ENCODE measurements at places on chromosomes 1 and 21.

DNA sequence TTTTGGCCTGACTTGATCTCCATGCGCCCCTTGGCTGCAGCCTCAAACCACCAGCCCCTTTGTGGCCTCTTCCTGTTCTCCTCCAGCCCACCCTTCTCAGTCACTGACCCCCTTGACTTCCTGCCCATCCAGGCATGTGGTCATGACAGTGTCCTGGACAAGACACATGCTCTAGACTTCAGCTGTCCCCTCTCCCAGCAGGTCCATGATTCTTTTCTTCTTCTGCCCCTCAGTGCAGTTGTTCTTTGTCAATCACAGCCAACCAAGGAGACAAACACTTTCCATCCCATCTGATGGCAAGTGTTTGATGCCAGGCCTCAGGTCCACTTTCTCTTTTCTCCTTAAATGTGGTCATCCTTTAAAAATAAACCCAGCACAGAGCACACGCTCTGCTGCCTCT, 49.7 kb downstream of the SYT6 start:
- no peak for DNase-seq

DNA sequence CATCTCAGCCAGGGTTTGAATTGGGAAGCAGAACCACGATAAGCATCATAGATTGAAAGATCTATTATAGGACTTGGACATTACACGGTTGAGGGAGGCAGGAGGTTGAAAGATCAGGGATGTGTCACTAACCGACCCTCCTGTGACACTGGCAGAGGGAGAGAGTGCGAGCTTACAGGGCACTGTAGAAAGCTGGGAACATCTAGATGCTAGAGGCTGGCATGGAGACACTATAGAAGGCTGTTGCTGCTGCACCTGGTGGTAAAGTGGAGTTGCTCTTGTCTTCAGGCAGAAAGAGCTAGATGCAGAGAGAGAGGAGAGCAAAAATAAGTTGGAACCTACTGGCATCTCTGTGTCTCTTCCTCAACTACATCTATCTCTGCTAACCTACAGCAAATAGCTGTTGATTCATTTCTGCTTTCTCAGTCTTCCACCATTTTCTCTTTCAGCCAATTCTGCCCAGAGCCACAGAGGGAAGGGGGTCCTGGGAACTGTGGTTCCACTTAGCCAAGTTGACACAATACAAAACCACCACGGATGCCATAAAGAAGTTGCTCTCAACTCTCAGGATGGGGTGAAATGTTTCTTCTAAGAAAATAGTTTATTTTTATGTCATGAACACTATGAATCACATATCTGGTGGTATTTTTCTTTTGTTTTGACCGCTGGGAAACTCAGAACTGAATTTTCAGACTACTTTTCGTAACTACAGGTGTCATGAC, 155.9 kb downstream of the ZNF281 start:
- no peak for DNase-seq

DNA sequence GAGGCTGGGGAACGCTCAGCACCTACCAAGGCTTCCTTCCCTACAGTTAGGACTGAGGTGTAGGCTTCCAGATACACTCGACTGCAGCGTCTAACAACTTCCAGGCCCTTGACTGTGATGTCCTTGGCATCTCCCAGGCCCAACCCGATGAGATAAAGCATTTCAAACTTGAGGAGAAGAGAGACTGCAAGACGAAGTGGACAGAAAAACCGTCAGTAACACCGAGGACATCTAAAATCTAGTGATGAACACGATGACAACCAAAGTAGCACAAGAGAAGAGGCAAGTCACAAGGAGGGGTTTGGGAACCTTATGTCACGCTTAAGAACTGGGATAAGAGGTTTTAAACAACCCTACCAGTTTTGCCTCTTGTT, 314 bp downstream of the DPH5 start:
- DNase-seq: no peak

DNA sequence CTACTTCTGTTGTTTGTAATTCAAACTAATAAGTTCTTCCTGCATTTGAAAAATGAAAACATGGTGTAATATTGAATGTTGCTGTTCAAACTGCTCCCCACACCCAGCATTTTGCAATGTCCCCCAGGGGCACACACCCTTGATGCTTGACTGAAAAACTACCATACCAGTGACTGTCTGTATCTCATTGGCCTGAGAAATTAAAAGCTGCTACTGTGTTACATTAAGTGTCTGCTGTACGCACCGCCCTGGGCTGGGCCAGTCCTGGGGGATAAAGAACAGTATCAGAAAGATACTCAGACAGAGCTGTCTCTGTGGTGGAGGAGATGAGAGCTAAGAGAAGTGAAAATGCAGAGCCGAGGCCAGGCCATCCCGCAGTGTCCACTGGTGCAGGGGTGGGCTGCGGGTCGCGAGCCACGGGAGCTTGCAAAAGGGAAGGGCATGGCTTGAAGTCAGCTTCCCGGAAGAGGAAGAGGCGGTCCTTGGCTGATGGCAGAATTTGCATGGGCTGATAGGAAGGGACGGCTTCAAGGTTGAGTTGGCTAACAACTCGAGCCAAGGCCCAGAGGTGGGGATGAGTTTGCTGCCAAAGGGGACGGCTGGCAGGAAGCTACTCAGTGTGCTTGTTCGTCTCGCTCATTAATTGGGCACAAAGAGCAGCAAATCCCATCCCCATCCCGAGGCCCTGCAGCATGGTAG, 329.8 kb upstream of the VAMP3 start:
- no peak for DNase-seq

- no peak for DNase-seq
Measured at GRCh38 chr1:147099192-147099591, 73.1 kb downstream of the PRKAB2 start.

GRCh38 chr1:46173361-46173856, 1.5 kb upstream of the TSPAN1 start:
- no peak for DNase-seq

GRCh38 chr1:20322825-20323612, 32.3 kb downstream of the VWA5B1 start:
- DNase-seq: no peak

- DNase-seq: no peak
Measured at GRCh38 chr1:193283016-193283415, 96.6 kb upstream of the B3GALT2 start.

DNA sequence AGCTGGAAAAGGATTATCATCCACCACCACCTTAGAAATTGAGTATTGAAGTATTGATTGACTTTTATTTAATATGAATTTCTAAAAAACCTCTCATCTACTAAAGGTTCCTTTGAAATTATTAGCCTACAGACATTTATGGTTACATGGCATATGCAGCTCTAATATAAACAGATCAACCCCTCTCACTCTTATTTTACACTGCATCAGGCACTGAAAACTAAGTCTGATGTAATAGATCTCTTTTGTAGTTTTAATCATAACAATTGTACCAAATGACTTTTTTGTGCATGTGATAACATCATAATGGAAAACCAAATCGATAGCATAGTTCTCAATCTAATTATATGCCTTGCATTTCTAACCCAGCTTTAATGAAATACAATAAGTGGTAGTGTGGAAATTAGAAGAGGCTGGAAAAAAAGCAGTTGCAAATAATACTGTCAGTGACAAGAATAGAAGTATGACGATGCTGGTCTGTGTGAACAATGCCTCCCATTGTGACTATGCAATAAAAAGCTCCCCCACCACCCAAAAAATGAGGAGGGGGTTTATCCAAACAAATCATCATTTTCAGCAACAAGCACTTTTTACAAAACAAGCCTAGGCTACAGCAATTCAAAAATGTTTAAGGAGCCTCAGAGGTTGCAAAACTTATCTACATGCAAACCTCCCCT, 426.5 kb upstream of the NFIA start:
- no peak for DNase-seq

GRCh38 chr21:25859235-25859929, 124.6 kb downstream of the GABPA start:
- no peak for DNase-seq

GRCh38 chr1:8520483-8520966, 202.6 kb downstream of the SLC45A1 start:
- DNase-seq: no peak

DNA sequence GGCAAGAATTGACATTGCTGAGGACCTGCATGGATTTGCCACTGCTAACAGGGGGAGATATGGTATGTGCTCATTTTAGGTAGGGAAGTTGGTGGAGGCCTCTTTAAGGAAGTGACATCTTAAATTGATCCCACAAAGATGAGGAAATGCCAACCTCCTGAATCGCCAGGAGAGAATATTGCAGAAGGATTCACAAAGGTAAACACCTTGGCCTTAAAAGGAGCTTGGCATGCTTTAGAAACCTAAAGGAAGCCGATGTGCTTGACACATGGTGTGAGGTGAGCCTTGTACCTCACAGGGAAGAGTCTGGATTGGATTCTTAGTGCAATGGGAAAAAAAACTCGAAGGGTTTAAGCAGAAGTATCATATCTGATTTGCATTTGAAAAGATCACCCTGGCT, 470.5 kb upstream of the DAB1 start:
- no peak for DNase-seq

DNA sequence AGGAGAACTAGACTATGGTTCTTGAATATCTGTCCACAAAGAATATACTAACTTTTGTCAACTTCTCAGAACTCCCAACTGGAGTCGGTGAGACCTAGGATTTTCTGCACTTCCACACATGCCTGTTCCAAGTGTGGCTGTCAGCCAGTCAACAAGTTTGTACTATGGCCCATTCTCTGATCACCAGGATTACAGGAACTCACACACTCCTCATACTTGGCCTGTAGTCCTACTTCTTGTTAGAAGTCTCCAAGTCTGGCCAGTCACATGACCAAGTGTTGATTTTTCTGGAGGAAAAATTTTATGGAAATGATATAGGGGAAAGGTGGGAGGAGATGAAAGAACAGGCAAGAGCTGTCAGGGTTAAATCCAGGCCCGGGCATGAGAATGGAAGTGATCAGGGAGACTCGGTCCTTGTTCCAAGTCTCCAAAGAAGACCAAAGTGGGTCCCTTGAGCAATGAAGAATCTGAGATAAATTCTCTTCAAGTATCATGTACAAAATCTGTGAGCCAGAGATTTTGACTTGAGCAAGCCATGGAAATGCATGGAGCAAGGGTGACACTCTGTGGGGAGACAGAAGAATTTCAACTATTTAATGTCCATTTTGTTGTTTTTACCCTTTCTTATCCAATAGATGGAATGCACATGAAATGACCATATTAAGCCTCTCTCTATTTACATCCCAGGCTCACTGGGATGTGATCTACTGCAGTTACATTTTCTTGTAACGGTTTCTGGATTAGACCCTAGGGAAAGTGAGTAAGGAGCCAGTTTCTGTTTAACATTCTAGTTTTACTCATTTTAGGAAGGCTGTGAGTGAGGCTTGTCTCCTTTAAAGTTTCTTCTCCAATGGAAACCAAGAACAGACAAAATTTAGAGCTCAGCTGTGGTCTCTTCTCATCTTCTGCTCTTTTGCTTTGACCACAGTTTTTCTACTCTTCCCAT, 320.9 kb downstream of the ASTN1 start:
- DNase-seq: no peak

DNA sequence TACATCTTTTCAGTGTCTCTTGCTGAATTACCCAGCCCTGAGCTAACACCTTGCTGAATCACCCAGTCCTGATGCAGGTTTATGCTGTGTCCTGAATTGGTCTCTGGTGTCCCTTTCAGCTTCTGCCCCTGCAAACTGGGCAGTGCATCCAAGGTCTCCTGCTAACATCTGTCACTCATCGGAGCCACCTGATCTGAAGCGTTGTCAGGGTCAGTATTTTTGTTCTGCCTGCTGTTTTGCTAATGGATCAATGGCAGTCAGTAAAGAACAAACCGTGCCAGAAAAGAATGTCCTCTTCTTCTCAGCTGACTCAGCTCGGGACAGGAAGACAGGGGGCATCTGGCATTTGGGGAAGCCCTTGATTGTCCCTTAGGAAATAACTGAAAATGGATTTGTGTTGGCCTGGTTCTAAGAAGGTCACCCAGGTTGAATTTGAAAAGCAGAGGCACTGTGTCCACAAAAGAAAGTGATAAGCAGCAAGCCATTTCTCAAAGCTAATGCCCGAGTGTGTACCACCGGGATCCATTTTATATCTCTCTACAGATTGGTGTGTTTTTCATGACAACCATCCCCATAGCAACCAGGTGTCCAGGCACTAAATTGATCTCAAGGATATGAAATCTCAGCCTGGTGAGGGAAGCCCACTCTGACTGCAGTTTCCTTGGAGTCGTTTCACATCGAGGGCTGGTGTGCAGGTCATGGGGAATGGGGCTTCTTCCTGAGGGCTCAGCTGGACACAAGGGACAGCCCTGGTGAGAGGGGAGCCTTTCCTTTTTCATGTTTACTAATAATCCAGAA, 109.7 kb upstream of the IRF2BP2 start:
- no peak for DNase-seq

DNA sequence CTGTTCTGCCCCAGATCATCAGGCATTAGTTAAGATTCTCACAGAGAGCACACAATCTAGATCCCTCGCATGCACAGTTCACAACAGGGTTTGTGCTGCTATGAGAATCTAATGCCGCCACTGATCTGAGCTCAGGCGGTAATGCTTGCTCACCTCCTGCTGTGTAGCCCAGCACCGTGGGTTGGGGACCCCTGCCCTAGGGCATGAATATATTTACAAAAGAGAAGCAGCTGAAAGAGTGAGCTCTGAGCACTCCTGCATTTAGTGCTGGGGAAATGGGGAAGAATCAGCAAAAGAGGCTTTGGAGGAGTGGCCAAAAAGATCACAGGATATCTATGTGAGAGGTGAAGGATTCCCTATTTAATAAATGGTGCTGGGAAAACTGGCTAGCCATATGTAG, 5.6 kb downstream of the CFAP57 start:
- no peak for DNase-seq

DNA sequence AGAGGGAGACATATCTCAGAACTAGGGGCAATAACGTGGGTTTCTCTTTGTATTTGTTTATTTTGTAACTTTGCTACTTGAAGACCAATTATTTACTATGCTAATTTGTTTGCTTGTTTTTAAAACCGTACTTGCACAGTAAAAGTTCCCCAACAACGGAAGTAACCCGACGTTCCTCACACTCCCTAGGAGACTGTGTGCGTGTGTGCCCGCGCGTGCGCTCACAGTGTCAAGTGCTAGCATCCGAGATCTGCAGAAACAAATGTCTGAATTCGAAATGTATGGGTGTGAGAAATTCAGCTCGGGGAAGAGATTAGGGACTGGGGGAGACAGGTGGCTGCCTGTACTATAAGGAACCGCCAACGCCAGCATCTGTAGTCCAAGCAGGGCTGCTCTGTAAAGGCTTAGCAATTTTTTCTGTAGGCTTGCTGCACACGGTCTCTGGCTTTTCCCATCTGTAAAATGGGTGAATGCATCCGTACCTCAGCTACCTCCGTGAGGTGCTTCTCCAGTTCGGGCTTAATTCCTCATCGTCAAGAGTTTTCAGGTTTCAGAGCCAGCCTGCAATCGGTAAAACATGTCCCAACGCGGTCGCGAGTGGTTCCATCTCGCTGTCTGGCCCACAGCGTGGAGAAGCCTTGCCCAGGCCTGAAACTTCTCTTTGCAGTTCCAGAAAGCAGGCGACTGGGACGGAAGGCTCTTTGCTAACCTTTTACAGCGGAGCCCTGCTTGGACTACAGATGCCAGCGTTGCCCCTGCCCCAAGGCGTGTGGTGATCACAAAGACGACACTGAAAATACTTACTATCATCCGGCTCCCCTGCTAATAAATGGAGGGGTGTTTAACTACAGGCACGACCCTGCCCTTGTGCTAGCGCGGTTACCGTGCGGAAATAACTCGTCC, 1.3 kb upstream of the OLIG2 start:
- DNase-seq: no peak

- DNase-seq: no peak
Measured at GRCh38 chr1:174352883-174353608, 94.7 kb upstream of the GPR52 start.
